Activated T-cell treated with anti-CD3 and anti-CD28 coated beads for 4 hours (primary cell): ENCODE measurements at places on chromosomes 12 and 14.
A peak's percentile ranks its signal among the peaks of the same experiment; 100 is the strongest.

GRCh38 chr12:24138041-24138440, 188.6 kb upstream of the SOX5 start:
- DNase-seq: no peak

GRCh38 chr12:25058658-25059058, 109.8 kb upstream of the BCAT1 start:
- no peak for DNase-seq

GRCh38 chr14:90781344-90781761, 34.9 kb downstream of the TTC7B start:
- no peak for DNase-seq

DNA sequence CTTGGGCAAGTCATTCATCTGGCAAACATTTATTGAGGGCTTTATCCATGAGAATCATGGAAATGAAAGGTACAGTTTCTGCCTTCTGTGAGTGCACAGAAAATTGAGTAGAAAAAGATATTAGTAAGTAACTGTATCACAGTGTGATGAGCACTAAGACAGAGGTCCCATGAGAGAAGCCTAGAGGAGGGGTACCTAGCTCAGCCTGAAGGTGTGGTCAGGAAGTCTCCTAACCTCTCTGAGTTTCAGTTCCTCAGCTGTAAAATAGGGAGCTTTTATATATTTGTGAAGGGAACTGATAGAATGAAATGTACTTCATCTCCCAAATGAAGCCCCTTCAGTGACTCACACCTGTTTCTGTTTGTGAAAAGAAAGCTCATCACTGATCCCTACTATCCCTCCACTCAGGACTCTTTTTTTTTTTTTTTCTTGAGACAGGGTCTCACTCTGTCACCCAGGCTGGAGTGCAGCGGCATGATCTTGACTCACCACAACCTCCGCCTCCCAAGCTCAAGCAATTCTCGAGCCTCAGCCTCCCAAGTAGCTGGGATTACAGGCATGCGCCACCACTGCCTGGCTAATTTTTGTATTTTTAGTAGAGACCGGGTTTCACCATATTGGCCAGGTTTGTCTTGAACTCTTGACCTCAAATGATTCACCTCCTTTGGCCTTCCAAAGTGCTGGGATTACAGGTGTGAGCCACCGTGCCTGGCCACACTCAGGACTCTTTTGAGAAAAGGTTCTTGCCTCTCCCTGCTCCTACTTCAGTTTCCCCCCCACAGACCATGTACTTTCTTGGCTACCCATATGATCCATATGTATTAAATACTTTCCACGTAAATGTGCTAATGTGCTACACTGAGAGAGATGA, 93.7 kb upstream of the FUT8 start:
- DNase-seq: no peak

GRCh38 chr14:32006263-32007110, 70.6 kb upstream of the ARHGAP5 start:
- no peak for DNase-seq

DNA sequence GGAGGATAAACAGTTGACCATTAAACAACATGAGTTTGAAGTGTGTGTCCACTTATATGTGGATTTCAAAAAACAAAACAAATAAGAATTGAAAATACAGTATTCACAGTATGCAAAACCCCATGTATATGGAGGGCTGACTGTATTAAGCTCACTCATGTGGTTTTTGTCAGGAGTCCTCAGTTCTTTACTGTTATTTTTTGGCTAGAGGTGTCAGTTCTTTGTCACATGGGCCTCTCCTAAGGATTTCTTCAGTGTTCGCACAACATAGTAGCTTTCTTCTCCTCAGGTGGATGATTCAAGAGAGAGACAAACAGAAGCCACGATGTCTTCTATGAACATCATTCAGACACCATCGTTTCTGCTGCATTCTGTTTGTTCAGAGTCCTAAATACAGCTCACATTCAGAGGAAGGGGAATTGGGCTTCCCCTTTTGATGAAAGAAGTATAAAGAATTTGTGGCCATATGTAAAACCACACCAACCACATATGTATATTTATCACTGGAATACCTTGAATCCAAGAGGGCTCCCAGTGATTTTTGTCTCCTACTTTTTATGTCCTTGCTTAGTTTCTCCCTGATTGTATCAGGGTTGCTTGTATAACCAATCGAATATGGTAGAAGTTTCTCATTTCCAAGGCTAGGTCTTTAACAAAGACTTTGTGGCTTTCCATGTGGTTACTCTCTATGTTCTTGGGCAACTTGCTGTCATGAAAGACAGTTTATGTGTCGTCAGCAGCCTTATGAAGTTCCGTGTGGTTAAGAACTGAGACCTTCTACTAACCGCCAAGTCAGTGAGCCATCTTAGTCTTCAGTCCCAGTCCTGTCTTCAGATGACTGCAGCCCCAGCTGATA, 18.9 kb downstream of the MNAT1 start:
- peak; percentile 21 for DNase-seq

DNA sequence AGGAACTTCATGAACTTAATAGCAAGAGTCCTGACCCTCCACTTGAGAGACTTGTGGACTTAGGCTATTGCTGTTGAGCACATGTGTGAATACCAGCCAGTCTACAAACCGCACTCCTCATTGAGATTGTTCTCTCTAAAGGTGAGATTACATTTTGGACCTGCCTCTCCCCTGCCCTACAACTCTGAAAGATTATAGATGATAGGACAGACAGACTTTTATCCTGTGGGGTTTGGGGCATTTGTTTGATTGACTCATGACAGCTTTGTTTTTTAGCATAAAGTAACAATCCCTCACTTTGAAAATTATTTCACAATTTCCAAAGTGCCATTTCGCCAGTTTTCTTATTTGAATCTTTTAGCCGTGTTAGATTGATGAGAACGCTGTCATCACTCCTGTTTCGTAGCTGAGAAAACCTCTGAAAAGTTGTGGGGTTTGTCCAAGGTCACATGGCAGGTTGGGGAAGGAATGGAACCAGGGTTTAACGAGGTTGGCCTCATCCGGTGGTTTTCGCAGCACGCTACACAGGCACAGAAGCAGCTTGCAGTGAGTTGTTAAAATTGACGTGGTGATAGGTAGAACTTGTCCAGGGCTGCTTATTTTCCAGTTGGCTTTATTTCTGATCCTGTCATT, 836 bp downstream of the EVL start:
- DNase-seq: peak; percentile 64

DNA sequence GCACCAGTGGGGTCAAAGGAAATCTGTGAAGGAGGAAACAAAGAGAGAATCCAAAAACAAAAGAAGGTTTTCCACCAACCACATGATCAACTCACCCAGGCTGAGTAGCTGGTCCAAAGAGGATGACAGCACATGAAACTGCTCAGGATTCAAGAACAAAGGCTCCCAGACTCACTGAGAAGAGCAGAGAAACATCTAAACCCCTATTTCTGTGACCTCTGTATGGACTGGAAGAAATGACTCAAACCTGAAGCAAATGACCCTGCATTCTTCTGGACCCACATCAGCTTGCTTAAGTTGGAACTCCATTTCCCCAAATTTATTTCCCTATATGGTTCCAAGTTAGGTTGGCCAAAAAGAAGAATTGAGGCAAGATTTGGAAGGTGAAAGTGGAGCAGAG, 26.3 kb downstream of the TC2N start:
- no peak for DNase-seq

- no peak for DNase-seq
These were observed 472.0 kb downstream of the TMTC2 start for GRCh38 chr12:83158613-83159207.

GRCh38 chr12:2479851-2480535, 314.8 kb upstream of the FKBP4 start:
- no peak for DNase-seq

- DNase-seq: no peak
These were observed 69.0 kb downstream of the DIO3 start for GRCh38 chr14:101630056-101630965.

DNA sequence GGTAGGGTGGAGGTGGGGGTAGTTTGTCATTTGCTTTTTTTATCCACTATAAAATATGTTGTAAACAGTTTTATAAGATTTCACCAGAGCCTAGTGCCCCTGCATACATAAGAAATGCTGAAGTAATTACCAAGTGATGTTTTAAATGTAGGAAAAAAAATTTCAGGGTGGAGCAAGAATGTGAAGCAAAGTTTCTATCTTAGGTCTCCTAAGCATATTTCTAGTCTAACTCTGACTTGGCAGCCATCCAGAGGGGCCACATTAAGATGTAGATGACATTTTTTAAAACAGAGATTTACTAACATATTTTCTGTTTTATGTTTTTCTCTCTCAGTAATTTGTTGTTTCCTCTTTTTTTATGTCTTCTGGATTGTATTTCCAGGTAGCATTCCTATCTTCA, 15.8 kb upstream of the KRAS start:
- DNase-seq: no peak

DNA sequence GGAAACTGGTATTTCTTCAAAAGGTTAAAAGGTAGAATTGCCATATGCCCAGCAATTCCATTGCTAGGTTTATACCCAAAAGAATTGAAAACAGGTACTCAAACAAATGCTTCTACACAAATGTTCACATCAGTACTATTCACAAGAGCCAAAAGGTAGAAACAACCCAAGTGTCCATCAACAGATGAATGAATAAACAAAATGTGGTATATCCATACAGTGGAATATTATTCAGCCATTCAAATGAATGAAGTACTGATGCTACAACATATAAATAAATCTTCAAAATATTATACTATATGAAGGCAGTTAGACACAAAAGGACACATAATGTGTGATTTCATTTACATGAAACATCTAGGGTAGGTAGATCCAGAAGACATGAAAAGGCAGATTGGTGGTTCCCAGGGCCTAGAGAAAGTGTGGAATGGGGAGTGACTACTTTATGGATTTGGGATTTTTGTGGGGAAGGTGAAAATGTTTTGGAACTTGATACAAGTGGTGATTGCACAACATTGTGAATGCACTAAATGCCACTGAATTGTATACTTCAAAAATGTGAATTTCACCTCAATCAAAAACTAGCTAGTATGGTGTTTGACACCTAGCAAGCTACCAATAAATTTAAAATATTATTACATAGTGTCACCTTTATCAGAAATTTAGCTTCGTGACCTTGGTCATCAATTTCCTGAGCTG, 41.7 kb downstream of the LIN52 start:
- DNase-seq: no peak

GRCh38 chr12:78473136-78473535, 391.4 kb upstream of the SYT1 start:
- DNase-seq: no peak

DNA sequence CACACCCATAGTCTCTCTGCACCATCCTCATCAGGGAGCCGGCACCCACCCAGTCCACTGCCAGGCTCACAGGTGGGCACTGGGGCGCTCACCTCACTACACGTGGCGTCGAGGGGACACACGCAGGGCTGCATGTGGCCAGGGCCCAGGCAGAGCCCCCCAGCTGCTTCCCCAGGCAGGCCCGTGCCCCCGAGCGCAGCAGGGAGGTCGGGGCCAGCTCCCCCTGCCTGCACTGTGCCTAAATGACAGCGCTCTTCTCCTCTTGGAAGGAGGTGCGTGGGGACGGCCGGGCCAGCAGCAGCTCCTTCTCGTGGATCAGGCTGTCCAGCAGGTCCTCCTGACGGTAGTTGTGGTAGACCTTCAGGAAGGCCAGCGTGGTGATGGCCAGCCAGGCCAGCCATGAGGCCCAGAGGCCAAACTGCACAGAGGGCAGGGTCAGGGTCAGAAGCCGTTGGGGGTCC, 11.3 kb downstream of the TMEM179 start:
- no peak for DNase-seq
